ENCODE measurements at places on chromosomes 6 and 20.

- no peak for DNase-seq
Observed at GRCh38 chr6:17714177-17714576, 7.5 kb upstream of the NUP153 start.

GRCh38 chr6:71933881-71934280 is 47.5 kb downstream of the RIMS1 start:
- DNase-seq, result no peak

- no peak for DNase-seq
Observed at GRCh38 chr6:121965739-121966138, 433.7 kb upstream of the HSF2 start.

- DNase-seq, result no peak
Observed at GRCh38 chr20:38216746-38217595, 43.6 kb downstream of the KIAA1755 start.

GRCh38 chr6:2307799-2308198 is 62.4 kb upstream of the GMDS start:
- DNase-seq, result no peak

GRCh38 chr6:142841915-142842314 is 103.1 kb downstream of the HIVEP2 start:
- DNase-seq, result no peak

DNA sequence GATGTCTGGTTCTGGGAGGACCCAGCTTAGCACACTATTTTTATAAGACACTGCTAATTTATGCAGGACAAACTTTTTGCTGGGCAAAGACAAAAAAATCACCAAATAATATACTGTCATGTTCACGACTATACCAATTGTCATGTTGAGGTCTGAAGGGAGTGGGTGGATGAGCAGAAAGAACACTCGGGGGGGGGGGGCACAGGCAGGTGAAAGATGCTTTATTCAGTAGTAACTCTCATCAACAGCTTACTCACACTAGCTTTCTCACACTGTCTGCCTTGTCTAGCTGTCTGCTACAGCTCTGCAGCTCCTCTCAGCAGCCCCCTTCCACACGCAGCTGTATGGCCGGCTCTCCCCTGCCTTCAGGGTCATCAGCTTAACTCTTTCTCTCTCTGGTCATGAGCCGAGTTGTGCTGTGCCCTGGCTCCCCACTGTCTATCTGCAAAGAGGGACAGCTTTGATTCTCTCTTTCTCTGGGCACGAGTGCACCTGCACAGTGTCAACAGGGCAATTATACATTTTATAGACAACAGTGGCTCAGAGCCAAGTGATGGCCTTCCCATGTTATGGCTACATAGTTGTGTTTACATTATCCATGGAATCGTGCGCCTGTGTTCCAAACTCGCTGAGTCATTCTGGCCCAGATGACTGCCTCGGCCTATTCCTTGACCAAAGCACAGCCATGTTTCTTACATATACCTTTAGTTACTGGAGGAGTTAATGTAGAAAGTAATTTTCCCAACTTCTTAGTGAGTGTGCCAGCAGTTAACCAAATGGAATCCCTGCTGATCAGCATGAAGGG is 187.7 kb upstream of the PRSS16 start:
- DNase-seq, result no peak

- DNase-seq, result no peak
Observed at GRCh38 chr6:149043476-149044130, 273.9 kb upstream of the TAB2 start.

GRCh38 chr6:4870821-4871494 is 94.8 kb downstream of the CDYL start:
- no peak for DNase-seq

DNA sequence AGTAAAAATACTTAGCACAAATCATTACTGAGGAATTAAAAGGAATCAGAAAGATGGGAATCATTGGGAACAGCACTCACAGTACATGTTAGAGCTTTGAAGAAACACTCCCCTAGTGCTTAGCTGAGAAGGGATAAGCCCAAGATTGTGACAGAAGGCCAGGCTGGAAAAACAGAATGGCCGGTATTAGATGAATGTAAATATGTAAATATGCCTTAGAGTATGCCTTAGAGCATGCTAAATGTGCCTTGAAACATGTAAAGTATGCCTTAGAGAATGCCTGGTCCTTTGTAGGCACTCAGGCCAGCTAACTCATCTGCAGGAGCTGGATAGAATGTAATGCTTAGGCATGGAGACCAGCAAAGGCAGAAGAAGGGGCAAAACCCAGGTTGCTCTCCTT is 10.6 kb upstream of the TENT5A start:
- no peak for DNase-seq

- no peak for DNase-seq
Observed at GRCh38 chr20:2005359-2005758, 11.5 kb upstream of the PDYN start.

- no peak for DNase-seq
Observed at GRCh38 chr20:21450572-21450971, 53.2 kb upstream of the NKX2-4 start.

DNA sequence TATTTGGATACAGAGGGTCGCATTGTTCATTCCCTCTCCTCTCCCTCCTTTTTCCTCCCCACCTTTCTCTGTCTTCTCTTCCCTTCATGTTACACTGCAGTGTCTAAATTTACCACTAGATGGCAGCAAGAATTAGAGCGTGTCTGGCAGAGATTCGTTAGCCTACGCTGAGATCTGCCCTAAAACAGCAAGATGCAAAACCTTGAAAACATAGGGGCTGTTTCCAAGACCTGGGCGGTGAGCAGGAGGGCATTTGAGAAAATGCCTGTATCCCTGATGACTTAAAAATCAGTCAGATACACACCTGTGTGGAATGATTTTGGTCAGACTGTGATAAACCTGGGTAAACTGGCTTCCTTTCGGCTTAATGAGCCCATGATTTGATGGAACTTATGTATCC is 101.5 kb upstream of the ISM1 start:
- peak; percentile 18 for DNase-seq

DNA sequence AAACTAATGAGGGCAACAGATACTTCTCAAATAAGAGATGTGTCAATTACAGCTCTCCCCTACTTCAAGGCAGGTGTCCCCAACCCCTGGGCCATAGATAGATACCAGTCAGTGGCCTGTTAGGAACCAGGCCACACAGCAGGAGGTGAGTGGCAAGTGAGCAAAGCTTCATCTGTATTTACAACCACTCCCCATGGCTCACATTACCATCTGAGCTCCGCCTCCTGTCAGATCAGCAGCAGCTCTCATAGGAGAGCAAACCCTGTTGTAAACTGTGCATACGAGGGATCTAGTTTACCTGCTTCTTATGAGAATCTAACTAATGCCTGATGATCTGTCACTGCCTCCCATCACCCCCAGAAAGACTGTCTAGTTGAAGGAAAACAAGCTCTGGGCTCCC is 422.1 kb downstream of the GJA1 start:
- DNase-seq, result no peak

DNA sequence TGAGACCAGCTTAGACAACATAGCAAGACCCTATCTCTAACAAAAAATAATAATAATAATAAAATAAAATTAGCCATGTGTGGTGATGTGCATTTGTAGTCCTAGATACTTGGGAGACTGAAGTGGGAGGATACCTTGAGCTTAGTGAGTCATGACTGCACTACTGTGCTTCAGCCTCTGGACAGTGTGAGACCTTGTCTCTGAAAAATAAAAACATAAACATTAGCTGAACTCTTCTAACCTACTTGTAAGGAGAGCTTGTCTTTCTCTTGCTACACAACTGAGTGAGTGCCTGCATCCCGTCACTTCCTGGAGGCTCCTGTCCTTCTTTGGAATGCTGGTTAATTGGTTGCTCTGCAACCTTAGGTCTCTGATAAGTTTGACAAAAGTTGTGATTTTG is 5.1 kb upstream of the DBNDD2 start:
- no peak for DNase-seq

- no peak for DNase-seq
Observed at GRCh38 chr20:15609921-15610320, 963.3 kb downstream of the KIF16B start.

DNA sequence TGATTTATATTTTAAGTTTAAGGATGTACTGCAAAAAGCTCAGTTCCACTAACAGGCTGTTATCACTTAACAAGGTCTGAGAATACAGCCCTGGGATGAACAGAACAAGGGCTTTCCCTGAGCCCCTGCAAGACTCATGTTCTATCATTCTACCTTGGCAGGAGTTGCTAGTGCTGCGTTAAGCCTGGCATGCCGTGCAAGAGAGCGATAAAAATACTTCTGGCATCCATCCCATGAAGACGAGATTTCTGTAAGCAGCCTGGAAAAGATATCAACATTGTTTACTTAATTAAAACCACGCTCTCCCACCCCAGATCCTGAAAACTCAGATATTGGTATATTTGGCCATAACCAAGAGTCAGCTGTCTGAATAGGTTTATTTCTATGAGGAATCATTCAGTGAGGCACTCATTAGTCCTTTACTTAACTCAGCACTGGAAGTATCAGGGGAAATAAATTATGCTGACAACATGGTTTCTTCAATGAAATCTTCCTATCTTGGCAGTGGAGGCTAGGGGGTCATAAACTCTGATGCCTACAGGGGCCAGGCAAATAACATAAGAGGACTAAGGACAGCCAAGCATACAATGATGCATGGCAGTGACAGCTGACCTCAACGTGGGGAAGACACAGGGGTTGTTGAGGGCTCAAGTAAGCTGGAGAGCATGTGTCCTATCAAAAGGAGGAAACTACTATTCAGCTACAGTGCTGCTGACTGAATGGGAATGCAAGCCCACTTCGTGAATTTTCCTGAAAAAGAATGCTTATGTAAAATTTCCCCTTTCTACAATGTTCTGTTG is 37.6 kb upstream of the LYRM2 start:
- DNase-seq, result no peak

- DNase-seq, result no peak
Observed at GRCh38 chr20:36773107-36773596, 411 bp downstream of the DSN1 start.

DNA sequence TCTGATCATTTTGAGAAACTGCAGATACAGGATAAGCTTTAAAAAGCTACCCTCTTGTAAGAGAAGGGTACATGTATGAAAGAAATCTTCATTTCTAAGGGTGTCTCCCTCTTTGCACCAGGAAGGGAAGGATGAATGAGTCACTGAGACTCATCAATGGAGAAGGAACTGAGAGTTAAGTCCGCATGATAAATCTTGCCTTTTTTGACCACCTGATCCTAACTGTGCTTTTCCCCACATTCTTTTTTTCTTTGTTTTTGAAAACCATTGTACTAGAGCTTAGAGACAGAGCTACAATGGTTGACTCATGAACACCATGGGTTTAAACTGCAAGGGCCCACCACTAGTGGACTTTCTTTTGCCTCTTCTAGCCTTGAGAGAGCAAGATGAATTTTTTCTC is 353.0 kb upstream of the RGS17 start:
- no peak for DNase-seq

- DNase-seq, result no peak
Observed at GRCh38 chr6:72554761-72555221, 67.1 kb upstream of the KCNQ5 start.

GRCh38 chr20:50153500-50154377 is at the start of gene PEDS1:
PEDS1 (minus strand) TSS chr20:50153723; CDS start chr20:50153637, 86 bp downstream.
- peak; percentile 99 for DNase-seq

DNA sequence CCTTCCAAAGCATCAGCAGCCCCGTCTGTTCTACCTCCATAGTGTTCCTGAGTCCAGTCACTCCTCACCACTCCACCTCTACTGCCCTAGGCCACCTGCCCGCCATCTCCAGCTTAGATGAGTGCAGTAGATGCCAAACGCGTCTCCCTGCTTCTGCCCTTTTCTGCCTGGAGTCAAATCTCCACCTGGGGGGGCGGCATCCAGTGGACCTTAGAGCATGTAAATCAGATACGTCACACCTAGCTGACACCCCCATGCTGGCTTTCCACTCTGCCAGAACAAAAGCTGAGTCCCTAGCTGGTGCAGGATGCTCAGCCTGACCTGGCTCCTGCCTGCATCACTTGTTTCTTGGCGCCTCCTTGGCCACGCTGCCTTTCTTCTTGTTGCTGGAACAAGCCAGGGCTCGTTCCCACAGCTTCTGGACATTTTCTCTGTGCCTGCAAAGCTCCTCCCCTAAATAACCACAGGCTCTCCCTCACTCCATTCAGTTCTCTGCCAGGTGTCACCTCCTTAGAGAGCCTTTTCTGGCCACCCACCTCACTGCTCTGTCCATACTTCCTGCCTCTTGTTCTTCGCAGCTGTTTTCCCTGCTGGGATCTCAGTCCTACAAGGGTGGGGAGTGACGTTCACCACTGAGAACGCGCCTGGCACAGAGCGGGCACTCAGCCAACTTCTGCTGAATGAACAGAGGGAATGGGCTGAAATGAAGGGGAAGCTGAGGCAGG is 5.8 kb downstream of the DDR1 start:
- no peak for DNase-seq

- no peak for DNase-seq
Observed at GRCh38 chr6:70666706-70667105, 977 bp upstream of the SMAP1 start.

- no peak for DNase-seq
Observed at GRCh38 chr20:1323830-1324597, 4.9 kb downstream of the SDCBP2 start.

DNA sequence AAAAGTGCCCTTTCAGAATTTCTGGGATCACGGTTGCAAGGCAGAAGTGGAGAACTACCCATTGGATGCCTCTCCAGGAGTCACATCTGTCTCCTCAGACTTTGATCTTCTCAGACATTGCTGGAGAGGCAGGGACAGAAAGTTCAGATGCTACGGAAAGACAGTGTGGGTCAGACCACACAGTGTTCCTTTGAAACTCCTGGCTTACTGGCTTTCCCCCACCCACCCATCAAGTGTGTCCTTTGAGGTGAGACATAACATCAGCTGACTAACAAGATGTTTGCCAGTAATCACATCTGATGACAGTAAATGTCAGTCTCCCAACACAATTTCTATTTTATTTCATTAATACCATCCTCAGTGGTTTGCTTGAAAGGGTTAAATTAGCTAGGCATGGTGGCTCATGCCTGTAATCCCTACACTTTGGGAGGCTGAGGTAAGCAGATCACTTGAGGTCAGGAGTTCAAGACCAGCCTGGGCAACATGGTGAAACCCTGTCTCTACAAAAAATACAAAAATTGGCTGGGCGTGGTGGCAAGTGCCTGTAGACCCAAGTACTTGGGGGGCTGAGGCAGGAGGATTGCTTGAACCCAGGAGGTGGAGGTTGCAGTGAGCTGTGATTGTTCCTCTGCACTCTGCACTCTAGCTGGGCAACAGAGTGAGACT is 67.2 kb upstream of the SNX9 start:
- no peak for DNase-seq

- no peak for DNase-seq
Observed at GRCh38 chr20:37278966-37279590, 10.4 kb upstream of the MANBAL start.

- no peak for DNase-seq
Observed at GRCh38 chr6:52514514-52514913, 62.3 kb downstream of the TRAM2 start.

GRCh38 chr20:32845786-32846185 is 12.9 kb upstream of the EFCAB8 start:
- DNase-seq, result no peak

GRCh38 chr20:62916703-62917476 is 9.4 kb downstream of the DIDO1 start:
- no peak for DNase-seq

- no peak for DNase-seq
Observed at GRCh38 chr6:43628393-43629103, 516 bp downstream of the GTPBP2 start.

Data from GM19239 (cell line).